ENCODE measurements at places on chromosomes 11 and 22. TPM values are rescaled to one million over a fixed set of nuclear protein-coding genes. Genes with fewer than 3 reads are reported as not detected.

Gene SLC35C1
- 32.9 TPM for total RNA-seq

Gene MRGPRF
- 0.06 TPM for total RNA-seq

Gene SLN
- total RNA-seq: 2.8 TPM

Gene SLC37A2
- 0.21 TPM for total RNA-seq

Gene MMP13
- total RNA-seq: not detected

Gene SCGB1A1
- total RNA-seq: 0.32 TPM

Gene IRAG1
- total RNA-seq: 0.04 TPM

Gene OR52K2
- not detected for total RNA-seq

Gene FAM181B
- total RNA-seq: 0.05 TPM

All from A549 treated with dexamethasone at 1 μM for 4 hours (cell line).